Vagina (tissue), 2 donors: ENCODE measurements at places on chromosomes 3 and 15. TPM values are rescaled to one million over a fixed set of nuclear protein-coding genes. Genes with fewer than 3 reads are reported as not detected.
A peak's percentile ranks its signal among the peaks of the same experiment; 100 is the strongest.

Gene CLDN18
- not detected for total RNA-seq

Gene LRRC3B
- 0.74 TPM for total RNA-seq

Gene LSG1
- total RNA-seq: 40.3 TPM

DNA sequence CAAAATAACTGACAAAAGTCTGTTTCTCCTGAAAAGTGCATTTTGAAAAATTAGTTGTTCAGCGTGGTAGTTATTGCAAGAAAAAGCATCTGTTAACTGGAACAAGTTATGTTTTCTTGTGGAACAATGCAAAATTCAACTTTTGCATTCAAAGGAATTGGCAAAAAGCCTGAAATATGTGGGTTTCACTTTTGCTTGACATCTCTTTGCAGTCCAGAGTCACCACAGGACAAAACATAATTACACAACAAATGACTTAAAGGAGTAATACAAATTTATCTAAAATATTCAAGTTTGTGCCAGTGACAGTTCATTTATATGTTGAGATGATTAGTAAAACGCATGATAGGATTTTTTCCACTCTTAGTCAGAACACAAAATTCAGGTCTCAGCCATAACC lies 96.3 kb upstream of the P2RY1 start:
- H3K4me1 ChIP-seq: no peaks in the 10 kb centered on the region
- no peaks in the 10 kb centered on the region for H3K27me3 ChIP-seq
- DNase-seq: no peak

DNA sequence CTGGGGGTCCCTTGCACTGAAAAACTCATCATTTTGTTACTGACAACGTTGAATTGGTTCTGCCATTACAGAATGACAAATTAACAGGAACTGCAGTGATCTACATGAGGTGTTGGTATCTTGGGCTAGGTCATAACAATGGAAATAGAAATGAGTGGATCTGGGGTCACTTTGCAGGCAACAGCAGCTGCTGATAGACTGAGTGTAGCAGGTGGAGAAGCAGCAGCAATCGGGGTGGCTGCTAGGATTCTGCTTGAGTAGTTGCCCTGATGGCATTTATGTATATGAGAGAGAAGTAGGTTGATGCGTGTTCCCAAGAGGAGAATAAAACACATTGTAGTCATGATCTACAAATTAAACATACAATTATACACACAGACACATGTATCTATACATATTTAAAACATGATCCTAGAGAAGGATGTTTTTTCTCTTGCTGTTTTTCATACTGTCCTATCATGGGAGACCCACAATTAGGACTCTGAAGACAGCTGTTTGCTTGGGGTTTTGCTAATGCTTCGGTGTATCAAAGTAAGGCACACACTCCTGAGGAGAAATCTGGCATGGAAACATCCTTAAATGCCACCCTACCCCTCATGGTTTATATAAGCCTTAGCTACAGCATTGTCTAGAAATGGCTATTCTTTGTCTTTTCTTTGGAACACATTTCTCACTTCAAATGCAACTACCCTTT lies 15.8 kb upstream of the THBS1 start:
- H3K4me3 ChIP-seq: no peak overlapping the region
- H3K27me3 ChIP-seq: no peaks in the 10 kb centered on the region
- H3K4me1 ChIP-seq: no peaks in the 10 kb centered on the region
- H3K36me3 ChIP-seq: no peaks in the 10 kb centered on the region
- DNase-seq: peak; percentile 47
